NCI-H774 (cell line): ENCODE measurements at places on chromosomes 2 and 18.

DNA sequence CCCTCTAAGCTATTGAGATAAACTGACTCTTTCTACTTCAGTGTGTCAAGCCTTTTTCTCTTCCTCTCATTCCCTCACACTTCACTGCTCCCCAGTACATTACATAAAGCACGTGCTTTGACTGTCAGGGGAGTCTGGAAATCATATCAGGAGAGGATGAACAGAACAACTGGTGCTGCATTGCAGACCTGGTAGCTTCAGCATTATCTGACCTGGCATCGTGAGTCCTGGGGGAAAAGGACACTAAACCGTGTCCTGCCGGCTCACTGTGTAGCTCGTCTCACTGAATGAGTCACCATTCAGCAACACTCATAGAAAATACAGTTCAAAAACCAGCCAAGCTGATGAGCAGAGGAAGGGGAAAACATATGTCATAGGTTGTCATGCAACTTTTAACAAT lies 108.5 kb upstream of the UNC80 start:
- no peak for DNase-seq

- DNase-seq: no peak
These were observed 44.7 kb downstream of the ATF2 start for GRCh38 chr2:175123254-175123653.

DNA sequence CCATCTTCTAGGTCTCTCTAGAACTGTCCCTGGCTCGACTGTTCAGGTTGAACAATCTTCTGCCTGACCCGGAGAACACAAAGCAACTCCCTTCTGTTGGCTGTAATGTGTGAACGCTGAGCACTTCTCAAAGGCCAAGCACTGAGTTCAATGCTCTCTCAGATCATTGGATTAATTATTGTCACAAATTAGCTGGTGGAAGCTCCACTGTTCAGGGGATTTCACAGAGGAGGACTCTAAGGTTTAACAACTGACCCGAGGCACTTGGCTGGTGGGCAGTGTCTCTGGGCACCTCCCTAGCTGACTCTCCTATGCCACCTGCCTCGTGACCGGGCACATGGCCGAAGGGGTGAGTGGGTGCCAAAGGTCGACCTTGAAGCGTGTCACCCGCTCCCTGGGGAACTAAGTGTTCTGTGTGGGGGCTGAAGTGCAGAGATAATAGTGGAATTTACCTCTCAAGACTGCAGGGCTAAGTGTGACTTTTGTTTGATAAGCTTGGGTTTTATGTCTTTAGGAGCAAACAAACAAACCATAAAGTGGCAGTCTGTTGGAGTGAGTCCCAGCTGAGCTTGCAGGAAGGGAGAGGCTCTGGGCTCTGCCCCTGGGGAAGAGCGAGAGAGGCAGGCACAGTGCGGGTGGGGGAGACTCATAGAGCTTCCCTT lies 64.8 kb downstream of the BCL2L11 start:
- DNase-seq: peak; percentile 20

DNA sequence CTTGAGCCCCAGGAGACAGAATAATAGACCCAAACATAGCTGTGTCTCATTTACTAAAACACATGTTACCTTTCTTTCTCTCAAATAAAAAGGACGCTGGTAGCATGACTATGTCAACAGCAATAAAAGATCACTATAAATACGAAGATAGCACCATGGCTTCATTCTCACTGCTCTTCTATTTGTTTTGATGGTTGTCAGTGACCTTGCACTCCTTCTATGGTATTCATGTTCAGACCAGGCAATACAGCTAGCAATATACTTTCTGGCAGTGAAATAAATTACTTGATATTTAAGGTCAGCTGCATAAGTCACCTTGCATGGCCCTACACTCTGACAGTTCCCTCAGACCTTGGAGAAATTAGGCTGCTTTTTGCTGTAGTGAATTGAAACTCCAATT lies 263.2 kb upstream of the CDH7 start:
- no peak for DNase-seq

DNA sequence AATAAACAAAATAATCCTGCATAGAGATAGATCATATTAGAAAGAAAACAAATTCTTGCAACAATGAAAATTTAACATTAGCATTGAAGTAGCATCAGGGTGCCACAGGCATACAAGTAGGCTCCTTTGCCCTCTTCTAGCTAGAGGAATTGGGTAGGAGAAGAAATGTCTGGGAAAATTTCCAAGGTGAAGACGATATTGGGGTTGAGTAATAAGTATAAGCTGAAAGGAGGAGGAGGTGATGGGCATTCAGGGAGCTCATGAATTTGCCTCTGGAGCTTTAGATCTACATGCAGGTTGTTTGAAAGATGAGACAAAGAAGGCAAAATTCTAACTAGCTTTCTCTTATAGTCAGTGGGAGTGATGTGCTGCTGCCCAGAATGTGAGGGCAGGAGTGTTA lies 504.9 kb downstream of the CCDC85A start:
- DNase-seq: no peak

DNA sequence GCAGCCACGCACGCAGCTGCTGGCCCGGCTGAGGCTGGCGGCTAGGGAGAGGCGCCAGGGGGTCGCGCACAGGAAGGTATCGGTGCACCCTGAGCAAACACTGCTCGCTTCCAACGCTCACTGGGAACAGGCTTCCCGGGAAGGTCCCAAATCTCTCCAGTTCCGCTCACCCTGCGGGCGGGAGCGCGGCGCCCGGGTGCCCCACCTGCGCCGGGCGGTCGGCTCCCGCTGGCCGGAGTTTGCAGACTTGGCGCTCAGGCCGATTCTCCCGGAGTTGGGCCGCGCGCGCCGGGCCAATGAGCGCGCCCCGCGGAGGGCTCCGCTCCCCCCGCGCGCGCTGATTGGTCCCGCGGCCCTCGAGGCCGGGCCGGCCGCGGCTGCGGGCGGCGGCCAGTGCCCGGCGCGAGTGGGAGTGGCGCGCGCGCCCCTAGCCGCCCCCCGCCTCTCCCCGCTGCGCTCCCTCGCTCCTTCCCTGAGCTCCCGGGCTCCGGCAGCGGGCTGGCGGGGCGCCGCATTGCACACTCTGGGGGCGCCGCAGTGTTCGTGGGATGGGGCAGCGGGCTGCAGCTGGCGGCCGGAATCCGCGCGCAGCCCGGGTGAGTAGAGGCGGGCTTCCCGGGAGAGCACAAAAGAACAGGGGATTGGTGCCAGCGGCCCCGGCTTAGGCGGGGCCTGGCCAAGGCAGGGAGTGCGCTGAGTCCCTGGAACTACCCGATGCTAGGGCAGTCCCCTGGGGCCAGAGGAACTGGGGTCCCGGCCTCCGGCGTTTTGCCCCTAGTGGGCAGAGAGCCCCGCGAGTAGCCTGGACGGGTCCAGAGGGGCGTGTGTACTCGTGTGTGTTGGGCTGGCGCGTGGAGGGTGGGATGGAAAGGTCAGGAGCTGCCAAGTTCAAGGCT lies at the start of gene LYPD6:
Gene LYPD6, plus strand, starts transcription at position 461 of the 896 bp plus-strand sequence. CDS start 107,122 bp downstream, outside the sequence.
- peak; percentile 89 for DNase-seq

- no peak for DNase-seq
These were observed 89.2 kb downstream of the ZNF516 start for GRCh38 chr18:76405681-76406356.
